ENCODE measurements at places on chromosomes 16 and 17.

DNA sequence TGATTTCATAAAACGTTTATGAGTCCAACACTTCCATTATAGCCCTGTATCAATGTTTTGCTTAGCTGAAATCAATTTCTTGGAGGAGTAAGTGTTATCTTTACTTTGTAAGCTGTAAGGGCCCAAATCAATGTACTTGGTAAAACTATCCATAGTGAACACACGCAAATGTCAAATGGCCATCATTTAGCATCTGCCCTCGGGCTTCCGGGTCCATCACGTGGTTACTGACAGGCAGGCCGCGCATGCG lies 687 bp upstream of the NARF start:
- no peak for DNase-seq
- H3K4me3 ChIP-seq = peak overlapping the region; percentile 92
- H3K4me1 ChIP-seq = peaks cover 28% of the 10 kb centered on the region
- peaks cover 46% of the 10 kb centered on the region for H3K36me3 ChIP-seq

- H3K4me3 ChIP-seq = no peak overlapping the region
- H3K4me1 ChIP-seq = peaks cover 4% of the 10 kb centered on the region
- no peaks in the 10 kb centered on the region for H3K27me3 ChIP-seq
These were observed 77.8 kb downstream of the WWP2 start for GRCh38 chr16:69839798-69840409.

GRCh38 chr17:32285746-32286517 lies 20.3 kb downstream of the RHBDL3 start:
- DNase-seq = no peak
- H3K4me1 ChIP-seq = no peaks in the 10 kb centered on the region
- H3K27me3 ChIP-seq = peaks cover 10% of the 10 kb centered on the region
- no peak overlapping the region for H3K27ac ChIP-seq
- no peak overlapping the region for H3K4me3 ChIP-seq

- H3K36me3 ChIP-seq = peaks cover 45% of the 10 kb centered on the region
- no peak overlapping the region for H3K4me3 ChIP-seq
- peak; percentile 75 for DNase-seq
- peaks cover 19% of the 10 kb centered on the region for H3K4me1 ChIP-seq
- no peaks in the 10 kb centered on the region for H3K27me3 ChIP-seq
- H3K27ac ChIP-seq = peak overlapping the region; percentile 20
These were observed 3.5 kb upstream of the RPL13 start for GRCh38 chr16:89556750-89557689.

DNA sequence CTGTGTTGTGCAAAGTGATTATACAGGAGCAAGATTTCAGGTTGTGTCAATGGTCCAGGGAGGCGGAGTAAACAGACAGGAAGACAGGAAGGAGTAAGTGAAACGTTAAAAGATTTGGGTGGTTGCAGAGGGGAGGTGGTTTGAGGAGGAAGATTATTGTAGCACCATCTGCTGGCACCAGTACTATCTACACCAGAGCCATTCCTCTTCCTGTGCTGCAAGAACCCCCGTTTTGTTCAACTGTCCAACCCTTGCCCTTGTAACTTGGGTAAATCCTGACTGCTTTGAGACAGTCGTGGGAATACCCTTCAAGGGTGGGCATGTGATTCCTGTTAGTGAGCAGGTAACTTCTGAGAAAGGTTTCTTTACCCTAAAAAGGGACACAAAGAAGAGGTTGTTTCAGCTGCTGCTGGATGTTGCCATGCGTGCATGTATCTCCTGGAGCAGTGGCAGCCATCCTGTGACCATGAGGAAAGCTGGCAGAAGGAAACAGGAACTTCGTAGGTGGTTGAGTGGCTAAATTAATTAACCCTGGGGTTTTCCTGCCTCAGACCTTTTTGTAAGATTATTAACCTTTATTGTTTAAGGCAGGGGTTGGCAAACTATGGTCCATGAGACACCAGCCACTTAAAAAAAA lies 124.1 kb downstream of the PRKCA start:
- no peaks in the 10 kb centered on the region for H3K36me3 ChIP-seq
- H3K4me1 ChIP-seq = peaks cover 19% of the 10 kb centered on the region
- H3K4me3 ChIP-seq = peak overlapping the region; percentile 28
- H3K27me3 ChIP-seq = no peaks in the 10 kb centered on the region
